ENCODE measurements at places on chromosomes 7 and 10. TPM values are rescaled to one million over a fixed set of nuclear protein-coding genes. Genes with fewer than 3 reads are reported as not detected.

- DNase-seq: no peak
Measured at GRCh38 chr7:36781011-36781738, 56.9 kb upstream of the AOAH start.

- DNase-seq: peak; percentile 78
Measured at GRCh38 chr10:47378183-47378510, 5.9 kb downstream of the ZNF488 start.

TES gene
- total RNA-seq: 30.3 TPM

DNA sequence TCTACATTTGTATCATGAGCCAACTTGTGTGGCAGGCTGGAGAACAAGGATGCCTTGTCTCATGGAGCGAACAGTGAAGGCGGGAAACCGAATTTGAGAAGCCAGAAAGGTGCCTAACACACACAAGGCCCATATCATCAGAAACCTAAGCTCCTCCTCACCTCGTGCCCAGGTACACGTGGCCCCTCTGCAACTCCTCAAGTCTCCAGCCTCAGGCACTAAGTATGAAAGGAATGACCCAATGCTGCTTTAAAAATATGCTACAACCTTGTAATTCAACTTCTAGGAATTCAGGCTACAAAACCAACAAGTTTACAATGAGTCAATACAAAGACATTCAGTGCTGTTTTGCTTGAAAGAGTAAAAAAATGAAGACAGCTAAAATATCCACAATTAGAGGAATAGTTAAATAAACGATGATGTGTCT is 95.7 kb downstream of the CDK6 start:
- DNase-seq: no peak

DNA sequence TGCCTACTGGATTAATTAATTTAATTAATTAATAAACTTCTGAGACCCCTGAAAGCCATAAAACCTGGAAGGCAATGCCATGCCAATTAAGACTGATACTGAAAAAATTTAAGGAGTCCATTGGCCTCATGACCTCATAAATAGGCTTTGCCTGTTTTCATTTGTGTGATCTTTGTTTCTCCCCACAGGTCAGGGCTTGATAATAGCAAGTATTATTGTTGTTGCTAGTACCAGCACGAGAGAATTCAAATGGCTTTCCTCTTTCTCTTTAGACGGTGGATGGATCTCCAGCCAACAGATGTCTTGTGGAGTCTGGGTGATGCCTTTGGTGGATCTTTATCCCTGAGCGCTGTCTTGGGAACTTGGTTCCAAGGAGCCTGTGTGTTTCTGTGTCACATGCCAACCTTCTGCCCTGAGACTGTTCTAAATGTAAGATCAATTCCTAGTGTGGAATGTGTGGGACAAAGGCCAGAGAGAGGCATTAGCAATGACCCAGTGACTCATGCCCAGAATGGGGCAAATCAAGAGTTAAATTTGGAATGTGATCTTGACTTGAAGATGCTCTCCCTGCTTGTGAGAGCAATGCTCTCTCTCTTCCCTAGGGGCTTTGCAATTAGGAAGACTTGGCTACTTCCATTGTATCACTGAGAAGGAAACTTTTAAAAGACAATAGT is 17.7 kb downstream of the ACSM6 start:
- no peak for DNase-seq

DNA sequence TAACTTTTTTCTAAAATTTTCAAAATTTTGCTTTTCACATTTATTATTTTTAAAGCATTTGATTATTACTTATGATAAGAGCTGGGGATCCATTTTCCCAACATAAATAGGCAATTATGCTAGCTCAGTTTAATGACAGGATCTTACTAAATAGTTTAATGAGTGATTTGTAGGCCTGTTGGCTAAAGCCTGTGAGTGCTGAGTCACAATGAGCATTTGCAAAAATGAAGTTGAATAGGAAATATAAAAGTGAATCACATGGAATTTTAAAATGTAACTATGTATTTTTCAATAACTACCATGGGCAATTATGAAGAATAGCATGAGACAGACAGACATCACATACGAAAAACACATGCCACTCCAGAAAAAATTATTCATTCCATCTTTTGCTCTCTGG is 45.1 kb upstream of the ZPBP start:
- DNase-seq: no peak

DNA sequence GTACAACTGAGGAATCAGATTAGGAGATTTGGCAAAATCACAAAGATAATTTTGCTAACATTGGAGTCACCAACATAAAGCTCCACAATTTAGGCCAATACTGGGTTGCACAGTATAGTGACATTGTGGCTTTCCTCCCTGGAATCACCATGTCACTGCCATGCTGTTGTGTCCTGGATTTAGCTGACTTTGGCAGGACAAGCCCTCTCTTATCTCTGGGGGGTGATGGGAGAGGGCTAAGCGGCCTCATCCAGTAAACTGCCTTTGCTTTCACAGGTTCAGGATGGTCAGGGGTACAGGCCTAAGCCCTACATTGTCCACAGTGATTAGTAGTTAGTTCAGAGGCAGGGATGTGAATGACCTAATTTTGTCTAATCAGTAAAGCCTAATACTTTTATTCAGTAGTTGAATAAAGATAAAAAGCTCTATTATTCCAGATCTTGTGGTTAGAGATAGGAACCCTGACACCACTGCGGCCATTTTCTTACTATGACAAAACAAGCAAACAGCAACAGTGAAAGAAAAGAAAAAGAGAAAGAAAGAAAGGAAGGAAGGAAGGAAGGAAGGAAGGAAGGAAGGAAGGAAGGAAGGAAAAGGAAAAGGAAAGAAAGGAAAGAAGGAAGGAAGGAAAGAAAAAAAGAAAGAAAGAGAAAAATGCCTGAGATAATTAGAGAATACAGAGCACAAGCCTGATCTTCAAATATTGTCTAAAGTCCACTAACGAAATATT is 140.1 kb downstream of the ETV1 start:
- no peak for DNase-seq

TDRD1 gene
- 0.16 TPM for total RNA-seq

DNA sequence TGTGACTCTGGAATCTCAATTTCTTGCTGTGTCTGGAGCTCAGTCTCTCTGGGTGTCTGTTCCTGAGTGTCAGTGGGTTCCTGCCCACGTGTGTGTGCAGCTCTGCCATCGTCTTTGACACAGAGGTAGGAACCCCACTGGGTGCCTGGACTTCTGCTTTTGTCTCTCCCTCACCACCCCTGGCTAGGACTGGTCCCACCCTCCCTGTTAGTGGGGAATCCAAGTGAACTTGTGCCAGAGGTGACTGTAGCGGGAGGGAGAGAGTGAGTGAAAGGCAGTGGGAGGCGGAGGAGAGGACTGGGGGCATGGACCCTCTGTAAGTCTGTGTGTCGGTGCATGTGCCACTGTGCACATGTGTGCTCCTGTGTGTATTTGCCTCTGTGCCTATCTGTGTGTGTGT is 299.9 kb upstream of the ZMIZ1 start:
- DNase-seq: peak; percentile 62

PDE1C gene
- total RNA-seq: 2.2 TPM

- no peak for DNase-seq
Measured at GRCh38 chr10:117817116-117817515, 229.6 kb downstream of the RAB11FIP2 start.

- DNase-seq: no peak
Measured at GRCh38 chr7:778968-779451, 51.9 kb upstream of the PRKAR1B start.

GRCh38 chr7:93579431-93579830 is 4.9 kb upstream of the CALCR start:
- no peak for DNase-seq

DNA sequence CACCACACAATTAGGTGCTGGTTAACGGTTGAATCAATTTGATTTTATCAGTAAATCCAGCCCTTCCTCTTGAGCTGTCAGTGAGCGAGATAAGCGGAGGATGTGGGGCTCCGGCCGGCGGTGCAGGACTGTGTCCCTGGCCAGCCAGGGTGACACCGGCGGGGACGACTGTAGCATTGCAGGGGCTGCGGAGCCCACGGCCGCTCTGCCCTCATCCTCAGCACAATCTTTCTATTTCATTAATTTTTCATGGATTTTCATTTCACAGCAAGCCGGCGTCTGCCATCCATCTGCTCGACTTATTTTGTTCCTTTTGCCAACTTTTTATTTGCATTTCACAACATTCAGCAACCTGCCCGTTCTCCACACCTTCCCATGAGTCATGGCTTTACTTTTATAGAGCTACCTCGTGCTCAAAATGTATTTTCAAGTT is 4.7 kb downstream of the ADARB2 start:
- DNase-seq: no peak
